ENCODE measurements at places on chromosomes 1 and 21.
A peak's percentile ranks its signal among the peaks of the same experiment; 100 is the strongest.

DNA sequence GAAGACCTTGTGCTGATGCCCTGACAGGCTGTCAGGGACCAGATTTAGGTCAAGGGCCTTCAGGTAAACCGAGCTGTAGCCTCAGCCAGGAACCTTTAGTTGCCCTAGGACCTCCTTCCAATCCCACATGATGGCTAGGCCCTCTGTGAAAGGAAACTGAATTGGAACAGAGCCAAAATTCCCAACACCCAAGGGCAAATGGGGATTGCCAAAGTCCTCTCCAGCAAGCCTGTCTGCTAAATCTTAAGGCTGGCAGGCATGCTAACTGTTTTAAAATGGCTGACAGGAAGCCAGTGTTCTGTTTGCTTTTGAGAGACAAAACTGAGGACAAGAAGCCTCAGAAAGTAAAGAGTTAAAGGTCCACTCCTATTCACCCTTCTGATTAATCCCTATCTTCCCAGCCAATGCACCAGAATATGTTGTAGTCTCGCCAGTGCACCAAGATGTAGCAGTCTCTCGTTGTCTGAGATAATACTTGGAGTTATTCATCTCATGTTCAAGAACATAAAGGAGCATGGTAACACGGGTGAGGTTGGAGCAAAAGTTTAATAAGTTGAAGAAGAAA, 35.1 kb downstream of the MSTO1 start:
- no peak for DNase-seq

- DNase-seq, result no peak
Observed at GRCh38 chr21:20592463-20592862, 405.7 kb upstream of the NCAM2 start.

DNA sequence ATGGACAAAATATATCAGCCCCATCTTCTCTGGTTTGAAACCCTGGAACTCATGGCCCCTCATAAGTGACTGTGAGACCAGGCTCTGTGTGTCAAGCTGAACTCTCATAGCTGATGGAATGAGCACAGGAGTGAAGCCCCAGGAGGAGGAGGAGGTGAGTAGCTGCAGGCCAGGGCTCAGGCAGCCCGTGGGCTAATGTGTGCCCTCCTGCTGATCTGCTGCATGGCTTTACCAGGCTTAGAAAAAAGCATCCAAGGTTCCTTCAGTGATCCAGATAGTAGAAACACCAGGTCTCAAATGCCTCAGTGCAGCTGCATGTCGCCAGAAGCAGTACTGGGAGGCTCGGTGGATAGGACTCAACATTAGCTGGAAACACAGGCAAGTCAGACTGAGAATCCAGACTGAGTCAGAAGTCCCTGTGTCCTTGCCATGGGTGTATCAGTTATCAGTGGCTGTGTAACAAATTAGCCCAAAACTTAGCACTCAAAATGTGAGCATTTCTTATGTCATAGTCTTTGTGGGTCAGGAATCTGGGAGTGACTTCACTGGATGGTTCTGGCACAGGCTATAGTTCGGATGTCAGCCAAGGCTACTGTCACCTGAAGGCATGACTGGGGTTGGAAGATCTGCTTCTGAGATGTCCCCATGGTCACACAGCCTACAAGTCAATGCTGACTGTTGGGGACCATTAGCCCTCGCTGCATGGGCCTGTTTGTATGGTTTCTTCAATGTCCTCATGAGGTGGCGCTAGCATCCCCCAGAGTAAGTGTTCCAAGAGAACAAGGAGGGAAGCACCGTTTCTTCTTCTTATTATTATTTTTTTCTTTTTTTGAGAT, 255.4 kb upstream of the IRF2BP2 start:
- DNase-seq, result no peak

GRCh38 chr1:151655371-151655770, 43.5 kb downstream of the SNX27 start:
- DNase-seq, result no peak

DNA sequence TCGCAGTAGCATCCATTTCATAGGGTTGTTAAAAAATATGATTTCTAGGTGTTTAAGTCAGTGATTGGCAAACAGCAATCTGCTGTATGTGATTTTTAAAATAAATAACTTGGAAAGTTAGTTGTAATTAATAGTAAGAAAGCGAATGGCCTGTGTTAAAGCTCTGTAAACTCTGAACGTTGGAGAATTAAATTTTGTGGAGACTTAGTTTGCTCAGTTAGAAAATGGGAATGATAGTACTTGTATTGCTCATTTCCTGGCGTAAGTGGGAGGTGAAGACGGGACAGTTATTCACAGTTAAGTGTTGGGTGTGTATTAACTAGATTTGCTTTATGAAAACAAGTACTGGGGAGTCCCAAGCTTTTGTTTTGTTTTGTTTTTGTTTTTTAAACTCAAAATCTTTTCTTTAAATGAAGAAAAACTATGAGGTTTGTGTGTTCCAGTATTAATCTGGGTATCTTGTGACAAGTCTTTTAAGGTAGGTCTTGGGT, 995 bp downstream of the CACYBP start:
- DNase-seq, result no peak

DNA sequence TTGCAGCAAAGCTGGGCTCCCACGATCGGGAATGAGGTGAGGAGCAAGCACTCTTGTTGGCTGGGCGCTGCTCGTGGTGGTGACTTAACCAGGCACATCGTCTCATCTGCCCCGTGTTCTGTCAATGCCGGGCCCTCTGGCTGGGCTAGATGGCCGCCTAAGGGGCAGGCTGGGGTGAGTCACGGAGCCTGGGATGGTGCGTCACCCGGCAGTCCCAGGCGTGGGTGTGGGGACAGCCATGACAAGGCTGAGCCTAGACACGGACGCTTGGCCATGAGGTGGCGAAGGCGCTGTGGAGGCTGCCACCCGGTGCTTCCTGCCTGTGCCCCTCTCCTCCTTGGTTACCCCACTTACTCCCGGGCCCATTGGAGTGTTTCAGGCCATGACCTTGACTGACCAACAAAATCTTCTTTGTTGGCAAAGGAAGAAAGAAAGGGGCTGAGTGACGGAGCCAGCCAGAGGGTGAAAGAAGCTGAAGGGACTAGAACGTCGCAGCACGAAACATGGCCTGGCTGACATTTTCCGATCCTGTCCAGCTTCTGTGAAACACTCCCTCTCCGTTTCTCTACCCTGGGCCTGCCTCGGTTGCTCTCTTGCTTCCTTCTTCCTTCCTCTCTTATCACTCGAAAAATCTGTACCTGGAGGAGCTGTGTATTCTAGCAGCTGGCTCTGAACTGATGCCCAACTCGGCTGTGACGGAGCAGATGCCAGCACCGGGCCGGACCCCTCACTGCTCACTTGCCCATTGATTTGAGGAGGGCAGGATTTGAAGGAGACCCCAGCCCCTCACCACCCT, 596 bp downstream of the CD247 start:
- DNase-seq, result peak; percentile 95

- DNase-seq, result no peak
Observed at GRCh38 chr1:154352245-154352580, 26.9 kb downstream of the ATP8B2 start.

GRCh38 chr1:205579711-205580110, 52.1 kb downstream of the ELK4 start:
- DNase-seq, result no peak

DNA sequence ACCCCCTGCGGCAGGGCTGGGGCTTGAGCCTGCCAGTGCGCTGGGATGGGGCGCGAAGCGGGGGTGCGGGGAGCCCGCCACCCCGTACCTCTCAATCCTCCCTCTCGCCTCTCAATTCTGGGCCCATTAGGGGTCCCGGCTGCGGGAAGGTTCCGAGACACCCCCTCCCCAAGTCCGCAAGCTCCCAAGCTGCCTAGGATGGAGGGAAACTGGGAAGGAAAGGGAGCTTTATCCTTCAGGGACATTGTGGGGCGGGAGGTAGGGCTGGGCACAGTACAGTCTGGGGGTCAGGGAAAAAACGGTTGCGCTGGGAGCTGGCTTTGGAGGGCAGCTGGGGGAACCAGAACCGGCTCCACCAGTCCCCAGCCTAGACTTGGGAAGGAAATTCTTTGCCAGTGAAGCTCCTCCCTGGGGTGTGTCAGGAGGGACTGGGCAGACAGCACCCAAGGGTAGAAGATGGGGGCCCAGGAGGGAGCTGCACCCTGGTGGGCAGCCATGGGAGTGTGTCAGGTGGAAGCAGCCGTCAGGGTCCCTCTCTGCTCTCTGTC, 904 bp downstream of the GJB3 start:
- no peak for DNase-seq

- no peak for DNase-seq
Observed at GRCh38 chr1:236677641-236678235, 8.6 kb upstream of the ACTN2 start.

DNA sequence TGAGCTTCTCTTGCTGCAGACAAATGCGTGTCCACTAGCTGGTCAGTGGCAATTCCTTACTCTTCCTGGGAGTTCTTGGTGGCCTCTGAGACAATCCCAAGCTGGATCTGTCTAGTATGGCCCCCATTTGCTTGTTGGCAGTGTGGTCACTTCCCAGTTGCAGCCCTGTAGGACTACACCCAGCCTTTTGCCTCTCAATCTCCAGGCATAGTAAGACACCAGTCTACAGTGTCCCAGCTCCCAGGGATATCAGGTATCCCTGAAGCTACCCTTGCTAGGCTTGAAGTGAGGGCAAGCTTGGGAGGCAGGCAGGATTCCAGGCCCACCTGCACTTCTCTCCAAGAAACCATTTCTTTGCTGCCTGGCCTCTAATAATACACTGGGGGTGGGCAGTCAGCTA, 316.6 kb downstream of the RYR2 start:
- no peak for DNase-seq

DNA sequence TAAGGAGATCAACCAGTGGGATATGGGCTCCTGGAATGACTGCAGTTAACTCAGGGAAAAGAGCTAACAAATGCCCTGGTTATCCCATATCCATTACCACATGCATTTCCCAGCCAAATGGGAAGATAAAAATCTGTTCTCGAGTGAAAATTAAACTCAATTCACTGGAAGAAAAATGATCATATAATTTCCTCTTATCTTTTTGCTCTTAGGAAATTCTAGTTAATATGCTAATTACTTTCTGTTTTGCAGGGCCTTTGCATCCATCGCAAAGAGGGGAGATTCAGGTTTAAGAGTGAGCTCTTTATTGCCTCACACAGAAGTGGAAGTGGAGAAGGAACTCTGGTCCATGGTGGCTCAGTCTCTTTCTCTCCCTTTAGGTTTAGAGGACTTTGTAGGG, 3.9 kb upstream of the IL24 start:
- DNase-seq, result no peak

Measured in stimulated activated CD4-positive, alpha-beta T cell treated with anti-CD3 and anti-CD28 coated beads, Interleukin-15, amount 100 ng/mL, for 48 hours (primary cell).